ENCODE measurements at places on chromosomes 2 and 18.

DNA sequence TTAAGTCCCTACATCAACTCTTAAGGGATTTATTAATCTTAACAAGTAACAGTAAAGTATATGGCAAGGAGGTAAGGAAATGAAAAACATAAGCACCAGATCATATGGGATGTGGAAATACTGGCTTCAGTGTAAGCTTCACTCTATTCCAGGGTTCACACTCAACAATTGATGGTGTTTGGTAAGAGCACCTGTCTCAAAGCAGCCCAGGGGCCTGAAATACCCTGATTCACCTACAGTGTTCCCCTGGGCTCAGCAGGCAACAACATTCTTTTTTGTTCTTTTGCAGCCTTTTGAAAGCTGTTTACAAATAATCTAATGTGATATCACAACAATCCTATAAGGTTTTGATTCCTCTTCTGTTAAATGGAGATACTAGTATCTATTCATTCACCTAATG, 1.2 kb upstream of the MLPH start:
- no peak for DNase-seq

GRCh38 chr2:8312861-8313830, 368.7 kb upstream of the ID2 start:
- DNase-seq: peak; percentile 68

GRCh38 chr2:146003337-146003736, 1483.4 kb upstream of the ZEB2 start:
- no peak for DNase-seq

GRCh38 chr18:13216711-13217465, 1.7 kb upstream of the LDLRAD4 start:
- peak; percentile 48 for DNase-seq

DNA sequence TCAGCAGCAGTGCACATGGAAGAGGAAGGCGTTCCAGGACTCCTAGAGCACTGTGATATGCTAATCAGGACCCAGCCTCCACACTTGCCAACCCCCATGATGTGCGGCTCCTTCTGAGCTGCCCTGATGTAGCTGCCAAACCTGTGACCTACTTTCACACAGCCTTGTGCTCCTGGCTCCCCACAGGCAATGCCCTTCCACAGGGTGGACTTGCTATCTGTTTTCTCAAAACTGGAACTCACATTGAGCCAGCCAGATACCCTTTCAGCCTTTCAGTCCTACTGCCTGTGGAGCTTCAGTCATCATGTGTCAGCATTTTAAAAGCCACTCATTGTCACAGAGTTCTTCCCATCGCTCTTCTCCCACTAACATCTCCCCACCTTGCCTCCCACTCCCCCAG, 181.6 kb downstream of the AFF3 start:
- no peak for DNase-seq

DNA sequence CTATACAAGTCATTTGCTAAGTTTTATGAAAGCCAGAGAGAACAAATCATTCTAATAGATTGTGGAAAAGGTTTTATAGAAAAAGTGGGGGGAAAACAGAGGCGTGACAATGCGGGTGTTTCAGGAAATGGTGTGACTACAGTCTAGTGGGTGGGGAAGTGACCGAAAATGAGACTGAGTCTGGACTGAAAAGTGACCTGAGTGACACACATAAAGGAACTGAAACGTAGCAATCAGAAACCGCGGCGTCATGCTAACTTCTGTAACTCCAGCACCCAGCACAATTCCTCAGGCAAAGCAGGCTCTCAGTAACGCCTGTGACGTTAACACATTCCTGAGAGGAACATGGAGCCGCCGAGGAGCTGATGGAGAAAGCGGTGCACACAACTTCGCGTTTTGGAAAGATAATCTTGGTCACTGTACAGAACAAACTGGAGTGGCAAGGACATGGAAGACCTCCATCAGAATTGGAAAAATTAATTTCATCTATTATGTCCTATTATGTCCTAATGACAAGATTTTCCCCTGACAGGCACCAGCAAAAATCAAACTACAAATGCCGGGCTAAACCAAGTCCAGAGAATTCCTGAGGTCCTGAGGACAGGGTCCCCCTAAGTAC, 1.4 kb upstream of the CD226 start:
- peak; percentile 91 for DNase-seq

- DNase-seq: peak; percentile 54
Observed at GRCh38 chr18:45106331-45106774, 425.7 kb downstream of the SETBP1 start.

- peak; percentile 84 for DNase-seq
Observed at GRCh38 chr2:64214281-64215115, 70.3 kb upstream of the PELI1 start.

- peak; percentile 53 for DNase-seq
Observed at GRCh38 chr18:7950380-7951136, 383.4 kb downstream of the PTPRM start.

DNA sequence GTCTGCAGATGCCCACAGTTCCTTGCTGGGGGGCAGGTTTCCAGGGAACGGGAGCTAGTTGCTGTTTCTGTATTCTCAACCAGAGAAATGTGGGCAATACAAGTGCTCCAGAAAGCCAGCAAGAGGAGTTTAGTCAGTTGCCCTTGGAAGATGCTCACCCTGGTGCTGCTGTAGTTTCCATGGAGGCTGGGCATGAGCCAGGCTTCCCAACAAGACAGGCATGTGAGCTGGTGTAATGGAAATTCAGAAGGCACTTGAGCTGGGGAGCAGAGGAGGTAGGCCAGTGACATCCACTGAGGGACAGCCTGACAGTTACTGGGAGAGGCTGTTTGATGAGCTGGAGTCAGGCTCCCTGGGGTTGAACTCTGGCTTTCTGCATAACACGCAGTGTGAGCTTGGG, 7.7 kb downstream of the HK2 start:
- no peak for DNase-seq

GRCh38 chr2:104430359-104430740, 423.6 kb upstream of the POU3F3 start:
- DNase-seq: no peak

- DNase-seq: no peak
Observed at GRCh38 chr2:4090668-4091630, 387.6 kb downstream of the DCDC2C start.

DNA sequence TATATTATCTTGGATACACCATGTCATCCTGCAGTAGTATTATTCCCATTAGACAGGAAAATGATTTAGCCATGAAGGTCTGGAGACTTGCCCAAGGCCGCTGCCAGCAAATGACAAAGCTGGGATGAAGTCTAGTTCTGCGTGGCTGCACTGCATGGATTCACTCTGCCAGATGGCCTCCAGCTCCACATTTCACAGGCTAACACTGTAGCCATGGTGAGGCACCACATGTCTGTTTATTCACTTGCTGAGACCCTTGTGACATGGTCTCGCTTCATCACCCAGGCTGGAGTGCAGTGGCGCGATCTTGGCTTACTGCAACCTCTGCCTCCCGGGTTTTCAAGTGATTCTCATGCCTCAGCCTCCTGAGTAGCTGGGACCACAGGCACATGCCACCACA, 31.5 kb upstream of the SCG2 start:
- DNase-seq: no peak

DNA sequence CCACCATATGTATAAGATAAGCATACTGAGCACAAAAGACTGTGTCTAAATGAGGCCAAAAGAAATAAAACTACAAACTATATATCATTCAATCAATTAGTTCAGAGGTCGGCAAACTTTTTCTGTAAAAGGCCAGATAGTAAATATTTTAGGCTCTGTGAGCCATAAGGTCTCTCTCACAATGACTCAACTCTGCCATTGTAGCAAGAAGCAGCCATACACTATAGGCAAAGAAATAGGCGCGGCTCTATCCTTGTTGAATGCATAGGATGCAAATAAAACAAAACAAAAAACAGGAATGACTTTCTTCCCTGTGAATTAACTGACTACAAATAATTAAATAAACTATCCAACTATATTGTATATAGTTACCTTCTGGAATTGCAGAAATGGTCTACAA, 8.6 kb upstream of the CCDC88A start:
- DNase-seq: no peak

DNA sequence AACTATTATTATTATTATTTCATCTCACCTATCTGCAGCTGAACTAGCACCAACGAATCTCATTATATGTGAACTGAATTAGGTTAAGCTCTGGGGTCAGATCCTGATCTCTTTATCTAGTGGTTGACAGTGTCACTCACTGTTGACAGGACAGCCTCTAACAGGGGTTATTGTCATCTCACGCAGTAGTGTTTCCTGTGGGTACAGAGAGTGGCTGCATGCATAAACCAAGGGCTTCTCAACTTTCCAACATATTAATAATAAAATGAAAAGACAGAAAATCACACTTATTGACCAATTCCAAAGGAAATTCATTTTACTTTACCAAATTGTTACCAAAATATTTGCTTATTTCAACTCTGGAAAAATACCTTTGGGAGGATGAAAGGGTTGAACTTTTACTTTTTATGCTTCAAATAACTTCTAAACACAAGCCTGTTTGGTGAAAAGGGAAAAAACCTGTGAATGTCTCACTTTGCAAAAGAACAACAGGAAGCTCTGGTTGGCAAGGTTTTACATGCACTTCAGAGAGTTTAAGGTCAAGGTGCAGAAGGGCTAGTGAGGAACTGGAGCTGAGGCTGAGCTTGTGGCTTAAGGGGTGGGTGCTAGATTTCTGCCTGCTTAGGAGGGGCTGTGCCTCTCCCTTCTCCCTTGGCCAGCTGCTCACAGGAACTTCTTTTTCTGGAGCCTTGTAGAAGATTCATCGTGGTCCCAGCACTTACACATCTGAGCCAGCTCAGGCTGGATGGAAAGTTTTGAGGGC, 72.6 kb downstream of the CTAGE1 start:
- no peak for DNase-seq

DNA sequence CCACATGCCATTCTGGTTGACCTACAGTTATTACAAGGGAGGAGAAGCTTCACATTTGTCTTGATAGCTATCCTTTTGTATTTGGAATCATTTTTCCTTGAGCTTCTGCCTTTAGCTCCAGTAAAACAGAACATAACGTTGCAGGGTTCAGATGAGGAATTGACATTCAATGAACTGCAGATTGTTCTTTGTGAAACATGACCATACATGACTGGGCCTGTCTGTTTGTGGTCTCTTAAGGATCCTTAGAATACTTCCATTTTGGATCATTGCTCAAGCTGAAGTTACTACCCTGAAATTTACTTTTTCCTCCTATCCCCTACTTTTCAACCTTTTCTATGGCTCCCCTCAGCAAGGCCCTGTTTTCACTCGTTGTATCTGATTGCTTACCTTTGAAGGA, 1281.7 kb upstream of the CELF4 start:
- DNase-seq: no peak

GRCh38 chr2:160224060-160224459, 24.0 kb upstream of the ITGB6 start:
- peak; percentile 95 for DNase-seq

GRCh38 chr2:30446602-30447148, 371 bp upstream of the LCLAT1 start:
- DNase-seq: peak; percentile 12

- DNase-seq: no peak
Observed at GRCh38 chr2:59440491-59440890, 1113.0 kb downstream of the BCL11A start.

- DNase-seq: no peak
Observed at GRCh38 chr2:120715941-120716340, 19.7 kb upstream of the GLI2 start.

DNA sequence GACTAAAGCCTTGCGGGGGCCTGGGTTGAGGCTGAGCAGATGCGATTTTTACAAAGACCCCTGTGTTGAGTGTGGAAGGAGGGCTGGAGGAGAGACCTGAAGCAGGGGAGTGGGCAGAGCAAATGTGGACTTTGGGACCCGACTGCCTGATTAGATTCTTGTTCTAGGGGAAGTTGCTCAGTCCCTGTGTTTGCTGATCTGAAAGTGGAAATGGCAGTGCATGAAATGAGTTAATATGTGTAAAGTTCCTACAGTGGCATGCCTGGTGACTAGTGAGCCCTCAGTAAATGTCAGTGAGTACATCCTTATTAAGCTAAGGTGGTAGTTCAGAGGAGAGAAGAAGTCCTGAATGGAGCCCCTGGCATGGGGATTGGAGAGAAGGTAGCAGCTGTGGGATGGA, 52.3 kb downstream of the ARMC9 start:
- DNase-seq: no peak

DNA sequence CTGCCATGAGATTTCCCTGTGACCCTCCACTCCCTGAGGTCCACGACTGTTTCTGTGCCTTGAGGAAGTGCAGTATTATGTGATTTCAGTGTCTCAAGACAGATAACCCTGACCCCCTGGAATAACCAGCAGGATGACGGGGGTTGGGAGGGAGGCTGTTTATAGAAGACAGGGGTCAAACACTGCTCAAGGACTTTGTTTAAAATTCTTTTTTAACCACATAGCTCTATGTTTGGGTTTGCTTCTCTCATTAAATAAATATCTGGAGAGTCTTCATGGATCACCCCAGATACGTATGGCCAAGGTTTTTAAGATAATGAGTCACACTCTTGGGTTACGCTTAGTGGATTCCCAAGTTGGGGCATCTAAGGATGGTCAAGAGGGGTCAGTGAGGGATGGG, 523.8 kb upstream of the TNP1 start:
- no peak for DNase-seq

- no peak for DNase-seq
Observed at GRCh38 chr2:186966015-186966414, 117.0 kb upstream of the ZSWIM2 start.

- DNase-seq: no peak
Observed at GRCh38 chr2:195413422-195413821, 243.6 kb upstream of the SLC39A10 start.

GRCh38 chr2:48459921-48460320, 70.0 kb upstream of the STON1 start:
- DNase-seq: no peak

GRCh38 chr2:148021059-148021861, at the start of gene MBD5:
Gene MBD5, plus strand, starts transcription at chr2:148021091.
- DNase-seq: peak; percentile 48

DNA sequence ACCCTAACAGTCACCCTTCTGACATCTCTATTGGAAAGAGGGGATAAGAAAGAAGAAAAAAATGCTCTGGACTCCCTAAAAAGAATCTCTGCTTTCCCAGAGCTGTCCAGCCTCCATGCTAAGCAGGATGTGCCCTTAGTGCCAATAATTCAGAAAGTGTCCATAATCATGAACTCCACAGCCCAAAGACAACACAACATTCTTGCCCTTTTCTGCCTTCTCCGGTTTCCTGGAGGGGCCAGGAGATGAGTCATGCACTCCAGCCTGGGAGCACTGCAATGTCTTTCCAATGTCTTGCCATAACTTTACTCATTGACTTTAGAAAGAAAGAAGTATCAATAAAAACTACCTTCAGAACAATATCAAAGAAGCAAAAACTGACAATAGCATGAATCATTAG, 44.0 kb downstream of the KLF7 start:
- DNase-seq: no peak

DNA sequence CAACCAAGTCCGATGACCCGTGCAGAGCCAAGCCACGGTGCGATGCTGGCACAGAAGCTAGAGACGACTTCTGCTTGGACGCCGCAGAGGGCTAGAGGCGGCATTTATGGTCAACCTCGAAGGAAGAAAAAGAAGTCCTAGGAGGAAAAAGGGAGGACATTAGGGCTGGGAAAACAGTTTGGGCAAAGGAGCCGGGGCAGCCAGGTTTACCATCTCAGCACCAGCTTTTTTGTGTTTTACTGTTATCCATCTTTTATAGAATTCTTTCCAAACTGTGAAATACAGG, 643 bp upstream of the DTNB start:
- no peak for DNase-seq

GRCh38 chr2:7683196-7683595, 766.0 kb downstream of the RNF144A start:
- no peak for DNase-seq
